ENCODE measurements at places on chromosomes 3 and 15.

GRCh38 chr15:73244333-73244732 is 124.4 kb downstream of the HCN4 start:
- DNase-seq = no peak

DNA sequence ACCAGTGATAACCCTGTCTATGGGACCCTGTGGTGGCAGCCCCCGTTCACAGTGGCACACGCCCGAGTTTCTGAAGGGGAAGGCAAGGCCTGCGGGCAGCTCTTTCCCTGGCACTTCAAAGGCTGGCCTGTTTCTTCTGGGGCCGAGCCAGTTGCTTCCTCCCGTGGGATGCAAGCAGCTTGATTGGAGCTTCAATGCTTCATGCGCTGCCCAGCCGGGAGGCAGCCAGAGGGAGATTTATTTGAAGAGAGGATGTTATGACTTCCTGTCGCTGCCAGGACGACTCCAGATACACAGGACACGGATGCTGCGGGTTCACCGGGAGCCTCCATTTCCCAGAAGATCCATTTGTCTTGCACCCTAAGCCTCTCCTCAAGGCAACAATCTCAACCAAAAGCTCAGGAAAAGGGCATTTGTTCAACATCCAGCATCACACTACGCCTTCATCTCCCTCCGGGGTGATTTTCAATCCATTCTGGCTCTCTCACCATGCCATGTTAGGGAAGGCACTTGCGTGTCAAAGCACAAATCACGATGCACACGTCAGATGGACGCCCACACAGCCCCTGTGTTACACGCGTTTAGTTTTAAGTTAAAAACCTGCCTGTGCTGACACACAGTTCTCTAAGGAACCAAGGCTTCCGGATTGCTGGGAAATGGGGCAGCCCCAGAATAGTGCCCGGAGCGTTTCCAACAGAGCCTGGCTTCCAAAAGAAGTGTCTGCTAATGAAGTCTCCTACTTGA is 330.2 kb downstream of the OCA2 start:
- DNase-seq = no peak

GRCh38 chr3:43998836-43999727 is 242.6 kb upstream of the TOPAZ1 start:
- no peak for DNase-seq

DNA sequence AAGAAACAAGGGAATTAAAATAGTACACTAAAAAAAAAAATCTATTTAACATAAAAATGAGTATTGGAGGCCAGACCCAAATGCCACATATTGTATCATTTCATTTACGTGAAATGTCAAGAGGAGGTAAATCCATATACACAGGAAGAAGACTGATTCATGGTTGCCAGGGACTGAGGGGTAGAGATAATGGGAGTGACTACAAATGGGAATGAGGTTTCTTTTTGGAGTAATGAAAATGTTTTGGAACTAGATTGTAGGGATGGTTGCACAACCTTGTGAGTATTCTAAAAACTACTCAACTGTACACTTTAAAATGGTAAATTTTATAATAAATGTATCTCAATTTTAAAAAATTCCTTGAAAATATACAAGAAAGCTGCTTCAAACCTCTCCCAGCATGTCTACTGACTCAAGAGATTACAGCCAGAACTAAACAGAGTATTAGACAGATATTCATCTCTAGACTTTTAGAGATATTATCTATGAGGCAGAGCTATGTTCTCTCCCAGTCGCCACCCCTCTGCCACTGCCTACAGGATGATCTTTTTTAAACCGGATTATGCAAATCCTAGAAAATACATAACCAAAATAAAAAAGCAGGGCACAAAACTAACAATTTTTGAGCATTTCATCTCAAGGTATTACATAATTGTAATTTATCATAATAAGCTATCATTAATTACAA is 6.2 kb downstream of the HLTF start:
- no peak for DNase-seq

DNA sequence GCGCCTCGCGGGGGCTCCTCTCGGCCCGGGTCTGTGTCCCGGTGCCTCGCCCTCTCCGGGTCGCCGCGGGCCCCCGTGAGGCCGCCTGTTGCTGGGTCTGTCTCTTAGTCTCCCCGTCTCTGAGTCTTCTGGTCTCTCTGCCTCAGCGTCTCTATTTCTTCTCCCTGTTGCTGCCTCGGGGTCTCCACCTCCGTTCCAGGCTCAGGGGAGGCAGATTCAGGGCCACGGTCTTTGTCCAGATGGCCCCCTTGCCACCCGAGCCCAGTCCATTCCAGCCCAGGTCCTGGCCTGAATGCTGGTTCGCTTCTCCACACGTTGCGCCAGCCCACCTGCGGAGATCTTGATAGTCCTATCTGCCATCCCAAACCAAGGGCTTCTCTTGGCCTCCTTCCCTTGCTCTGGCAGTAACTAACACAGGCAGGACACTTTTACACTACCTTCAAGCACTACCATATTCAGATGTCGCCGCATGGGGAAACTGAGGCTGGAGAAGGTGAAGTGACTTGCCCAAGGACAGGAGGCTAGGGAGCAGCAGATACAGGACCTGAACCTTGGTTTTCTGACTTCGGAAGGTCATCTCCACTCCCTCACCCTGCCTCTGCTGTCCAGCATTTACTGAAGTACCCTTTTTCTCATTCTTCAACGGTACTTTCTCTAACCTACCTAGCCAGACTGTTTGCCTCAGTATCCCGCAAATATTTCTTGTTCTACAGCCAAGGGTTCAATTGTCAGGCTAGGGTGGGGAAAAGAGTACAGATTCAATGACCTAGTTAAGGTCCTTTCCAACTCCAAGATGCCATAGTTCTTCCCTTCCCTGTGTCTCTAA is 616 bp upstream of the IGDCC4 start:
- no peak for DNase-seq

- DNase-seq = peak; percentile 34
These were observed 49.9 kb upstream of the FURIN start for GRCh38 chr15:90818251-90819210.

DNA sequence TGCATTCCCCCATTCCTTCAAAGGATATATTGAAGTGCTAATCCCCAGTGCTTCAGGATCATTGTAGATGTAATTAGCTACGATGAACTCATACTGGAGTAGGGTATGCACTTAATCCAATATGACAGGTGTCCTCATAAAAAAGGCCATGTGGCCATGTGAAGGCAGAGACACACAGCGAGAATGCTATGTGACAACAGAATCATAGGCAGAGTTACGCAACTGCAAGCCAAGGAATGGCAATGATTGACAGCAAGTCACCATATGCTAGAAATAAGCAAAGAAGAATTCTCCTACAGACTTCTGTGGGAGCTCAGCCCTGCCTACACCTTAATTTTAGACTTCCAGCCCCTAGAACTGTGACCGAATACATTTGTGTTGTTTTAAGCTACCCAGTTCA is 875.6 kb upstream of the ROBO1 start:
- DNase-seq = no peak

- no peak for DNase-seq
These were observed 36.6 kb downstream of the MRAS start for GRCh38 chr3:138384976-138385375.

DNA sequence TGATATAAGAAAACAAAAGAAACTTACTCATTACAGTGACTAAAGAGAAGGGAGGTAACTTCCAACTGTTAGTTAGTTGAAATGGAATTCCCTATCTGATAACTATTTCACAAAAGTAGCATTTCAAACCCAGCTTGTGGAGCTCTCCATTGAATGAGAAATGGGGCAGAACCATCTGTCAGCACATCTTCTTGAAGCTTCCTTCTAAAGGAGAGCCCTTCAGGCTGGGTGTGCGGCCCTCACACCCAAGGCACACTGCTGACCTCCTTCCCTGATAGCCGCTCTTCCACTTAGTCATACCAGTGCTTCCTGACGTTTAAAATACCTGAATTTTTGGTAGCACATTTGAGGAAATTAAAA is 28.1 kb upstream of the VEPH1 start:
- DNase-seq = no peak

GRCh38 chr15:29433050-29433318 is 163.4 kb upstream of the NSMCE3 start:
- DNase-seq = no peak

GRCh38 chr3:168472783-168473182 is 377.1 kb upstream of the GOLIM4 start:
- no peak for DNase-seq

GRCh38 chr15:41581110-41581509 is 22.1 kb downstream of the TYRO3 start:
- DNase-seq = no peak

DNA sequence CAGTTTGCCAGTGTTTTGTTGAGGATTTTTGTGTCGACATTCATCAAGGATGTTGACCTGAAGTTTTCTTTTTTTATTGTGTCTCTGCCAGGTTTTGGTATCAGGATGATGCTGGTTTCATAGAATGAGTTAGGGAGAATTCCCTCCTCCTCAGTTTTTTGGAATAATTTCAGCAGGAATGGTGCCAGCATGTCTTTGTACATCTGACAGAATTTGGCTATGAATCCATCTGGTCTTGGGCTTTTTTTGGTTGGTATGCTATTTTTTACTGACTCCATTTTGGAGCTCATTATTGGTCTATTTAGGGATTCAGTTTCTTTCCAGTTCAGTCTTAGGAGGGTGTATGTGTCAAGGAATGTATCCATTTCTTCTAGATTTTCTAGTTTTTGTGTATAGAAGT is 320.0 kb upstream of the PPP2R3A start:
- DNase-seq = no peak

- DNase-seq = no peak
These were observed 988.7 kb downstream of the NTRK3 start for GRCh38 chr15:87267798-87268197.

DNA sequence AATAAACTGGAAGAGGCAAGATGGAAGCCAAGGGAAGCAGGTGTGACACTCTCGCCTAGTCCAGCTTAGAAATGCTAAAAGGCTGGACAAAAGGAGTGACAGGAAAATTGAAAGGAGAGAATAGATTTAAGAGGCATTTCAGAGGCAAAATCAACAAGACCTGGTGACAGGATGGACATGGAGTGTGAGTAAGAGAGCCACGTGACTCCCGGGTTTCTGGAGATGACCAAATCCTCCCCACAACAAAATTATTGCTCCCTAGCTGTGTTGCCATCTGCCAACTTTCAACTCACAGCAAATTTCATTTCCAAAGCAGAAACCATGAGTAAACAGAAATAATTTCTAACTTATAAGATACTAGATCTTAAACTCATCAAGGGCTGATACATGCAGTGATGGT is 52.6 kb downstream of the MTHFS start:
- DNase-seq = no peak
